ENCODE measurements at places on chromosomes 7 and 10.

DNA sequence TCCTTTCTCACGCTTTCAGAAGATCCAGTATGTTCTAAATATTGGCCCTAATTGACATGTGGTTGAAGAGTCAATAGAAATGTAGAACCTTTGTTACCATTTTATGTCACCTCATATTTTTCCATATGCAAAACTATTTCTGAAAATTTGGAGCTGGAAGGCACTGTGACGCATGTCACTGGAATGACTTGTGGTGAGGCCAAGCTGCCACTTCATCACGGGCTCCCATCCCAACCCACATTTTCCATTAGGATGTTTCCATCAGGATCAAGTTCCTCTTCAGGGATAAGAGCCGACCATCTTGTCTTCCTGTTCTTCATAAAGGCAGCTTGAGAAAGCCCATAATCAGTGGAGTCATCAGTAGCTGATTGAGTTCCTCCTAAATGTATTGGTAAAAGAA is 1241.7 kb downstream of the GATA3 start:
- DNase-seq = no peak

GRCh38 chr10:132809232-132810140 is 23.5 kb upstream of the NKX6-2 start:
- DNase-seq = no peak

DNA sequence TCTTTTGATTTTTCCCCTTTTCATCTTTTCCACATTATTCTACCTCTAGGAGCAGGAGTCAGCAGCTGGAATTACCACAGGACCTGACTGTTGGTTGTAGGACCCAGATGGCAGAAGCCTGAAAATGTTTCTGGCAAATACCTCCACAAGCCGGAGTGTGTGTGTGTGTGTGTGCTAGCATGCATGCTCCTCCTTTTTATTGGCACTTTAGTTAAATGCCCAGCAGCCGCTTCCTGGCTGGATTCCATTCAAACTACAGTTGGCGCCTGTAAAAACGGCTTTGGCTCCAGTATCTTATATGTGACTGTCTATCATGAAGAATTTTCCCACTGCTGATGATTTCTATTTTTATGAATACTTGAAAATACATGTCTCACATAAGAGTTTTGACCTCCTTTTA is 319.7 kb upstream of the SP4 start:
- no peak for DNase-seq

DNA sequence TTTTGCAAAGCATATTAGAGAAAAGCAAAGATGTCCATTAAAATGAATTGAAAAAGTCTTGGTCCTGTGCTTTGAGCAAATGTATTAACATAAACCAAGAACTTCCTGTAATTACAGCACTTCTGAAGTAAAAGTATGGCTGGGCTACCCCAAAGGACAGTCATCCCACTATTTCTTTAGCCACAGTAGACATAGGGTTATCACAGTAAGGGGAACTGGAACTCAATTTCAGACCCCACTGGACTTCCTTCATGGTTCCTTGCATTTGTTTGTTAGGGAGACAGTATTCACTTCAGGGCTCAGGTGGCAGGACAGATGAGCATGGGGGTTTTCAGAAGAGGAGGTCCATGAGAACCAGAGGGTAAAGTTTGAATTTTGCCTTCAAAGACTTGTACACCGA is 203.1 kb upstream of the PDE1C start:
- DNase-seq = no peak

Data from inflammatory macrophage treated with lipopolysaccharide for 4 hours (primary cell).